Skin of body (tissue), 3 donors: ENCODE measurements at places on chromosomes 1 and 21. TPM values are rescaled to one million over a fixed set of nuclear protein-coding genes. Genes with fewer than 3 reads are reported as not detected.

The OR2T3 gene
- not detected for total RNA-seq

DNA sequence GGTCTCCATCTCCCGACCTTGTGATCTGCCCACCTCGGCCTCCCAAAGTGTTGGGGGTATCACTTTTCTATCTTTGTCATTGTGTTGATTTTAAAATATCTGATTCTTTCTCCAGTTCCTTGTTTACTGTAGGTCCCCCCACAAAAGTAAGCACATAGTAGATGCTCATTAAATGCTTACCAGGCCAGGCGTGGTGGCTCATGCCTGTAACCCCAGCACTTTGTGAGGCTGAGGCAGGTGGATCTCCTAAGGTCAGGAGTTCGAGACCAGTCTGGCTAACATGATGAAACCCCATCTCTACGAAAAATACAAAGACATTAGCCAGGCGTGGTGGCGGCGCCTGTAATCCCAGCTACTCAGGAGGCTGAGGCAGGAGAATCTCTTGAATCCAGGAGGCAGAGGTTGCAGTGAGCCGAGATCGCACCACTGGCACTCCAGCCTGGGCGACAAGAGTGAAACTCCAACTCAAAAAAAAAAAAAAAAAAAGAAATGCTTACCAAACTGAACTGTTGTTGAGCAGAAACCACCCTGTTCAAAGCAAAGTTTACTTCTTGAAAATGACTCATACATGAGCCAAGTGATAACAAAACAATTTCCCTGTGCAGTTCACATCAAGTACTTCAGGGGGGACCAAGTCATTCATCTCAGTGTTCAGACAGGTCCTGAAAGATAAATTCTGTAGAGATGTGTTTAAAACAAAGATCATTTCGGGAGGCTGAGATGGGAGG, 24.3 kb upstream of the NID1 start:
- DNase-seq: no peak

The LTN1 gene
- total RNA-seq: 38.9 TPM

The INKA2 gene
- total RNA-seq: 5.9 TPM

The HUNK gene
- total RNA-seq: 5.5 TPM
